ENCODE measurements at places on chromosomes 4 and X.

GRCh38 chrX:10190367-10190766, 33.6 kb downstream of the CLCN4 start:
- peak; percentile 40 for DNase-seq

DNA sequence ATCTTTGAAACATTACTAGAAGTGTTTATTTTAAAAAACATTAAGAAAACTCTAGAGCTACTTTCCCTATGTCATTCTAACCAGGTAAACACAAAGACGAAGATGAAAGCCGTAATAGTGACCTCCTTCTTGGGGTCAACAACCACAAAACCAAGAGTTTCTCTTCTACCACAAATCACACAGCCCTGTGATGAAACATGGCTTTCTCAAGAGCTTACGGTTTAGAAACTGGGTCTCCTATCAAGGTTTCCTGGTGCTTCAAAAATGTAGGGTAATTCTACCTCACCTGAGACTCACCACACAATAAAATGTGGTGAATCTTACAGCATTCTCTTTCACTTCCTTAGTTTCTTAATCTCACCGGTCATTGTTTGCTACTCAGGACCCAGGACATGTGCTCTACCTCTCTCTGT, 50.9 kb downstream of the CORIN start:
- DNase-seq, result no peak

DNA sequence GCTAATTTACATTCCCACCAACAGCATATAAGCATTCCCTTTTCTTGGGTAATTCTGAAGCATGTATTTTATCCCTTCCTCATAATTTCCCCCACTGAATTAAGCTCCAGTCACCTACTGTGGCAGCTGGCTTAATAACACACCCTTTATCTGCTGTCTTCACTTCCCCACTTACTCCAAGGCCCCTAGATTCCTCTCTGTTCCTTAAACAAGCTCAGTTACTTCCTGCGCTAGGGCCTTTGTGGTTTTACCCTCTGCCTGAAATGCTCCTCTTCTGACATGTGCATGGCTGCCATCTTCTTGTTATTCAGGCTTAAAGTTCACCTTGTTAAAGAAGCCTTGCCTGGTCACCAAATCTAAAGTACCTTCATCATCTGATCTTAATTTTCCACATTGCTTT, 47.2 kb upstream of the RPS6KA3 start:
- DNase-seq, result no peak

- DNase-seq, result no peak
These were observed 502 bp downstream of the HNRNPDL start for GRCh38 chr4:82429728-82430192.

GRCh38 chrX:39152106-39152649, 350.9 kb downstream of the MID1IP1 start:
- DNase-seq, result peak; percentile 28

DNA sequence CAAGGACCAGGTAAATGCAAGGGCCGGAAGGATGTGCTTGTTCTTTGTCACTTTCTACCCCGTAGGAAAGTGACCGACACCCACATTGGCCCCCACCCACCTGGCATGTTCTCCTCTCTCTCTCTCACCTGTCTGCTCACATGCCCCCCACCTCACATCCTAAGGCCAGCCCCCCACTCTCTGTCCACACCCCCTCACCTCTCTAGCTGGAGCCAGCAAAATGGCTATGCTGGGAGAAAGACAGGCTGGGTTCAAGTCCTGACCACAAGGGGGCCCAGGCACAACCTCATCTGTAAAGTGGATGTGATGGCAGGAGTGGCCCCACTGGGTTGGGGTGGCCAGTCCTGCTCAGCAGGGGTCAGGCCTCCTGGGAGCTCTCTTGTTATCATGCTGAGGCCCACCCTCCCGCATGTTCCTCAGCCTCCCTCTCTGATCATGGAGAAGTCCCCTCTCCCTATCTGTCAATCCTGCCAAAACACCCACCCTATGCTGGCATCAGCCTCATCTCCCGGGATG, 1.7 kb upstream of the PPP2R2C start:
- no peak for DNase-seq

- DNase-seq, result no peak
These were observed 2.1 kb upstream of the OCIAD2 start for GRCh38 chr4:48908687-48909086.

DNA sequence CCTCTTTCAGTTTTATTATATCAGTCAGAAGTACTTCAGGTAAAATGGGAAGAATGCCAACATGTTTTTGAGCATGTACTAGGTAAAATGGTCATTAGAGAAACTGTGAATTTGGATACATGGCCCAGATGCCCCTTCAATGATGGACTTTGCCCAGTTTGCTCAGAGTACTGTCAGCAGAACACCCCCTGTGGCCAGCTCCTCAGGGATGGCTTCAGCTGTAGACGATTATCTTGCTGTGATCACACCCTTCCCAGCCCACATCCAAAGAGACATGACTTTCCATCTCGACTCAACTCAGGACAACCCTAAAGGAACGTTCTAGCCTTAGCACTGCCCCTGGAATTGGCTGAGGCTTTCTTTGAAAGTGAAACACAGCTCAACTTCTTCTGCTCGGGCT, 439.1 kb downstream of the PACRGL start:
- DNase-seq, result no peak

Data from NT2/D1 (cell line).